EL (cell line): ENCODE measurements at places on chromosomes 16 and 17.

DNA sequence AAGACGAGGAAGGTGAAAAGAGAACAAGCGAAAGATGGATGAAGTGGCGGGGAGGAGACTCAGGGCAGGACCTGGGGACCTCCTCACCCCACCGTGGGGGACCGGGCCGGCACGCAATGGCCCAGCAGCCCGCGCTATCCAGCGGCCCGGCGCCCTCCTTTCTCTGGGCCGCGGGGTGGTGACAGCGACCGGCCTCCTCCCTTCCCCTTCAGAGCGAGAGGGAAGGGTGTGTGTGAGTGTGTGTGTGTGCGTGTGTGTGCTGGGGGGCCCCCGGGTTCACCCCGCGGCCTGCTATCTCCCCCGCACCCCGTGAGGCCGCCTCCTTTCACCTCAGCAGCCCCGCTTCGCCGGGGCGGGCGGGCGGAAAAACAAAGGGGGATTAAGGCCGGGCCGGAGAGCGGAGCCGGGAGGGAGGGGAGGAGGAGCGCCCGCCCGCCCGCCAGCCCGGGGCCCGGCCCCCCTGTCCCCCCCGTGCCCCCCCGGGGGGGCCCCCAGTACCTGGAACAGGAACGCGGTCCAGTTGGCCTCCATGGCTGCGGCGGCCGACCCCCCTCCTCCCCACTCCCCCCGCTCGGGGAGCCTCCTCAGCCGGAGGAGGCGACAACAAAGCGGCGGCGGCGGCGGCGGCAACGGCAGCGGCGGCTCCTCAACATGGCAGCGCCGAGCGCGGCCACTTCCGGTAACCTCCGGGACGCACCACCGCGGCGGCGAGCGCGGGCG is at the start of gene VEZF1:
Gene VEZF1 (minus strand): TSS at position 674 of the 720 bp plus-strand sequence. CDS start 143 bp downstream, at position 531.
- DNase-seq: peak; percentile 78

- no peak for DNase-seq
These were observed 1.5 kb downstream of the LIMD2 start for GRCh38 chr17:63698381-63698885.

GRCh38 chr17:38587947-38588787 is 17.6 kb downstream of the SRCIN1 start:
- DNase-seq: no peak

GRCh38 chr17:54985476-54985875 is 16.9 kb downstream of the STXBP4 start:
- no peak for DNase-seq

- DNase-seq: no peak
These were observed 21.2 kb upstream of the TAOK1 start for GRCh38 chr17:29368926-29369325.

GRCh38 chr17:82789051-82789592 is 37.3 kb downstream of the TBCD start:
- DNase-seq: no peak

GRCh38 chr17:41096055-41096454 is 1.9 kb downstream of the KRTAP4-8 start:
- DNase-seq: no peak

- no peak for DNase-seq
These were observed 12.6 kb upstream of the CLTC start for GRCh38 chr17:59607061-59607460.

DNA sequence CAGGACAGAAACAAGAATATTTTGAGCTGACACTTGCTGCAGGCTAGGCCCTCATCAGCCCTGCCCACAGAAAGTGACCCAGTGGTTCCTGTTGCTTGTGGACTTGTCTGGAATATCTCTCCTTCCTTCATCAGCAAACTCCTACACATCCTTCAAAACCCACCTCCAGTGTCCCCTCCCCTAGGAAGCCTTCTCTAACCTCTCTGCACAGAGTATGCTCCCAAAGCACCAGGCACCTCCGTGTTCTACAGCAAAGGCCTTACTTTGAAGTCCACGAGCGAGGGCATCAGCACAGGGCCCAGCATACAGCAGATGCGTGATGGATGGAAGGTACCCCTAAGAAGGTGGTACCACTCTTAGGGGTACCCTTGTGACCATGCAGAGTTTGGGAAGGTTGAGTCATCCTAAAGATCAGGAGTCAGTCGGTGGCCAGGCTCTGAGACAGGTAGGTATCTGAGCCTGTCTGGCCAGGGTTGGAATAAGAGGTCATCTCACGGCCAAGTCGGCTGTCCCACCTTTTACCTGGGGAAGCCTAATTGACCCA is 2.0 kb downstream of the CCDC102A start:
- no peak for DNase-seq

GRCh38 chr17:59221159-59221847 is 992 bp downstream of the GDPD1 start:
- DNase-seq: no peak

- peak; percentile 2 for DNase-seq
These were observed 37.6 kb upstream of the PIRT start for GRCh38 chr17:10875430-10875851.

DNA sequence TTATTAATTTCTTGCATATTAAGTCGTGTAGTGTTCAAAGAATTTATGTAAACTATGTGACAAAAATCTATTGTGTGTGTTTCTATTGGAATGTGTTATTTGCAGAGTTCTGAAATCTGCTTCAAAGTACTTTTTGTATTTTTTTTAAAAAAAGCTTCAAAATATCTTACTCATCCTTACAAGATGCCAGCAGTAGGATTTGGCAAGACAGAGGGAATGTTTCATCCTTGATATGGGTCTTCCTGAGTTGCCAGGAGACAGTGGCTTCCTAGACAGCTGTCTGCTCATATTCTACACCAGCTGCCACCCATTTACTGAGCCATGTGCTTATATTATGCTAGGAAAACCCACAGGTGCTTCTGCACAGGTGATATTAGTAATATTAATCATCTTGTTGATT is 36.4 kb downstream of the EFCAB5 start:
- peak; percentile 40 for DNase-seq

DNA sequence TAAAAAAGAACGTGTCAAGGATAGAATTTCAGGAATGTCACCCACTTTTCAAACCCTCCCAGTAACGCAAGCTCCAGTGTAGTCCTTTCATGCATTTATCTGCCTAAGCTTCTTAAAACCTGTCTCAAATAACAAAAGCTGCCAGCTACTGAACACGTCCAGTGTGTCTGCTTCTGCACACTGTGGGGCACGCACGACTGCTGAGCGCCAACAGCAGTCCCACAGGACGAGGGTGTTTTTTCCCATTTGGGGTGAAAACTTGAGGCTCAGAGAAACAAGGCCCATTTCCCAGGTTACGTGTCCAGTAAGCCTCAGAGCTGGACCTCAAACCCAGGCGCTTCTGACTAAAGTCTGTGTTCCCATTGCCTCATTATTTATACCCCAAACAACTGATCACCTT is 17.2 kb downstream of the NTAN1 start:
- DNase-seq: no peak

DNA sequence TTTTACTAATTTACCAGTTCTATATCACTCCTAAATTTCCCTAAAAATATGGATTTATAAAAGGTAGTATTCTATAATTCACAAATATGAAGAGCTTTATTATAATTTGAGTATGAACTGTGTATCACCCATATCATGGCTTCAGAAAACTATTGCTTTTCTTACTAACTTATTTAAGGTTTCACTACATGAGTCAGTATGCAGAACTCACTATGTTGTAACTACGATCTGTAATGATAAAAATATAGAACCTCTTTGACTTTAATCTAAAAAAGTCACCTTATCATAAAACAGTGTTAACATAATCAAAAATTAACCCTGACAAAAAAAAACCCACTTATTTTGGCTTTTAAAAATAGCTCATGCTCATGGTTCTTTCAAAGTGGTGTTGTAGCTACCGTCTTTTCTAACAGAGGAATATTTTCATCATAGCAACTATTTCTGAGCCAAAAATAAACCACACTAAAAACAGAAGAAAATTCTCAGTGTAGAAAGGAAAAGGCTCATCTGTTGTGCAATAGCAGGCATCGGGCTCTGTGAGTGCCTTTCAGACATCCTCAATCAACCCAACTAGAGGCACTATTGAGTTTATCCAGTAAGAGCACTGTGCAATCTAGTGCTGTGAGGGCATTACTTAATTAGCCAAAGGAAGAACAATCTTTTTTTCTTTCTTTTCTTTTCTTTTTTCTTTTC is 42.1 kb downstream of the ITGAM start:
- DNase-seq: no peak

DNA sequence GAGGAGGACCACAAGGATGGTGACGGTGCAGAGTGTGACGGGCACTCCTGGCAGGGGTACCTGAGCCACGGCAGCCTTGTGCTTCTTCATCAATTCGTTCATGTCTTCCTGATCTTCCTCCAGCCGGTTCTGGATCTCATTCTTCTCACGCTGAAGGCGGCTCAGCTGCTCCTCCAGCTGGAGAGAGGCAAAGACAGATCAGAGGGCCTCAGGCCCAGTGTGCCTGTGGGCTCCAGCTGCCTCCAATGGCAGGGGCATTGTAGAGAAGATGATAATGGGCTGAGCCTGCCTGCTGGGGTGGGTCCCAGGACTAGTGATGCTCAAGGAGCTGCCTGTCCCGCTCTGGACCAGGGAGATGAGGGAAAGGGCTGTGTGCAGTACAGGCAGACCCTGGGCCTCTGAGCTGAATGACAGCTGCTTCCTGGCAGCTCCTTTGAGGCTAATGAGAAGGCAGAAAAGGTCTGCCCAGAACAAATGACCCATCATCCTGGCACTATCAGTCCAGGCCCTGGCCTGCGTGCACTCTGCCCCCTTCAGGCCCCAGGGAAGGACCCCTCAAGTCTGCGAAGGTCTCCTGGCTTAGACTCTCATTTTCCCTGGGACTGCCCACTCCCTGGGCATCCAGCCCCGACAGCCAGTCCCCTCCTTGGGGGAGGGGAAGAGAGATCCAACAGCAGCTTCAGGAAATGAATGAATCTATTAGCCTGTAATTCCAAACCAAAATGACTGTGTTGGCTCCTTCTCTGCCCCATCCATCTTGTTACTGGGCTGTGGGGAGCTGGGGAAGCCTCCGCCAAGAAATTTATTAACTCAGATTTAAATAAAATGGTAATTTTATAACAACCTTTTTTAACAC is 48.0 kb downstream of the PIPOX start:
- DNase-seq: no peak

- no peak for DNase-seq
These were observed 266.4 kb downstream of the MRTFB start for GRCh38 chr16:14337303-14338191.

DNA sequence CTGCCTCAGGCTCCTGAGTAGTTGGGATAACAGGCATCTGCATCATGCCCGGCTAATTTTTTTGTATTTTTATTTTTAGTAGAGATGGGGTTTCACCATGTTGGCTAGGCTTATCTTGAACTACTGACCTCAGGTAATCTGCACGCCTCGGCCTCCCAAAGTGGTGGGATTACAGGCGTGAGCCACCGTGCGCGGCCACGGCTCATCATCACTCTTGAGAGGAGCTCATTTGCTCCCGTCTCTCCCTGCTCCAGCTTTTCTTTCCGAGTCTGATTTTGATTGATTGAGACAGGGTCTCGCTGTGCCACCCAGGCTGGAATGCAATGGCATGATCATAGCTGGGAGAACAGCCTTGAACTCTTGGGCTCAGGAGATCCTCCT is 12.6 kb downstream of the PGS1 start:
- DNase-seq: no peak

DNA sequence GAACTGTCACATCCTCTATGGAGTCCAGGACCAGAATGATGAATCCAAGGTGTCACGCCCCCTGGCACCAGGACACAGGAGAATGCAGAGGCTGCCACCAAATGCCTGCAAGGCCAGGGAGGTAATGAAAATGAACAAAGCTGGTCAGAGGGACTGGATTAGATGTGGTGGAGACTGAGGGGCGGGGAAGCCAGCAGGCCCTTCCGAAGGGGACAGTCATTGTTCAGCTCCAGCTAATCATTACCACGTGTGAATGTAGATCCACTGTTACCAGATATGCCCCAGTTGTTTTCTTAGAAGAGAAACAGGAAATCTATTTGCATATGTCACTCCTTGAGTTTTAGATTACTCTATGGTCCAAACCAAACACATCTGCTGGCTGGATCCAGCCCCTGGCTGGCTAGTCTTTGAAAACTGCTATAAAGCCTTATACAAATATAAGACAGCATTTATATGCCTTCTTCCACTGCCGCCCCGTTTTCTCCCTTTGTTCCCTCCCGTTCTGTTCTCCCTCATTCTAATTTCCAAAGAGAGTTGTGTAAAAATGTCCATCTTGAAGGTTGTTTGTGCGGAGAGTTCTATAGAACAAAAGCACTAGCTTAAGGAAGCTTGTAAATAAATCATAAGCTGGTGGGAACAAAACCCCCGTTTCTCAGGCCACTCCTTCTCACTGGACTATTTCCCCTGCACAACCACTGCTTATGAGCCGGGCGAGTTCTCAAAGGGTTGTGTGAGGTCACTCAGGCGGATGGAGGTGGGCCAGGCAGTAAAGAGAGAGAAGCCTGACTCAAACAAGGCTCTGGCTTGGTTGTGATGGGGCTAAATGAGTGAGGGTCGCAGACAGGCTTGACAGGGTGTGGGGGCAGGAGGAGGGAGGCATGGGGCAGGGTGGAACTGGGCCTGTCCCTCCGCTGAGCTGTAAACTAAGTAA is 14.2 kb downstream of the CRYM start:
- peak; percentile 9 for DNase-seq

DNA sequence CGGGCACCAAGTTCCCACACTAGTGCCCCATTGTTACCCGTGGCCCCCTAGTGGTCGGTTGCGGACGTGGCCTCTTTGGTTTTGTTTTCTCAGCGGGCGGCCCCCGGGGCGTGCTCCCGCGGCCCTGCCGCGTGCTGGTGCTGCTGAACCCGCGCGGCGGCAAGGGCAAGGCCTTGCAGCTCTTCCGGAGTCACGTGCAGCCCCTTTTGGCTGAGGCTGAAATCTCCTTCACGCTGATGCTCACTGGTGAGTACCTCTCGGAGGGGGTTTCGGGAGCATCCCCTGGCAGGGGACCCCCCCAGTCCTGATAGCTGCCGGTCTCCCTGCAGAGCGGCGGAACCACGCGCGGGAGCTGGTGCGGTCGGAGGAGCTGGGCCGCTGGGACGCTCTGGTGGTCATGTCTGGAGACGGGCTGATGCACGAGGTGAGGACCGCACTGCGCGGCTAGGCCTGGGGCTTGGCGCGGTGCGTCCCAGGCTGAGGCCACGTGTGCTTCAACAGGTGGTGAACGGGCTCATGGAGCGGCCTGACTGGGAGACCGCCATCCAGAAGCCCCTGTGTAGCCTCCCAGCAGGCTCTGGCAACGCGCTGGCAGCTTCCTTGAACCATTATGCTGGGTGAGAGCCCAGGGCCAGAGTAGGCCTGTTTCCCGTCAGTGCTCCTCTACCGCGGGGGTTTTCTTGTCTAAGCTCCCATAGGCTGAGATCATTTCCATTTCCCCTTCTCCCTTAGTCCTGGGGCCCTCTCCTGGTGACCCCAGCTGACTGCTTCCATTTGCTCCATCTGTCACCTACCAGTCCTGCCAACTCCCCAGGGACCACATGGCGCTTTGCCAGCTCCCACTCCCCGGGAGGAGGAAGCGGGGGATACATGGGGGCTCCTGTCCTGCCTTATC is 1.7 kb downstream of the SPHK1 start:
- DNase-seq: peak; percentile 91

- DNase-seq: no peak
These were observed 1.0 kb downstream of the SRCIN1 start for GRCh38 chr17:38604479-38605403.

- no peak for DNase-seq
These were observed 11.6 kb upstream of the LYRM9 start for GRCh38 chr17:27904534-27905446.
